Pancreas (tissue), 10 donors: ENCODE measurements at places on chromosomes 7 and 10. TPM values are rescaled to one million over a fixed set of nuclear protein-coding genes. Genes with fewer than 3 reads are reported as not detected.

DNA sequence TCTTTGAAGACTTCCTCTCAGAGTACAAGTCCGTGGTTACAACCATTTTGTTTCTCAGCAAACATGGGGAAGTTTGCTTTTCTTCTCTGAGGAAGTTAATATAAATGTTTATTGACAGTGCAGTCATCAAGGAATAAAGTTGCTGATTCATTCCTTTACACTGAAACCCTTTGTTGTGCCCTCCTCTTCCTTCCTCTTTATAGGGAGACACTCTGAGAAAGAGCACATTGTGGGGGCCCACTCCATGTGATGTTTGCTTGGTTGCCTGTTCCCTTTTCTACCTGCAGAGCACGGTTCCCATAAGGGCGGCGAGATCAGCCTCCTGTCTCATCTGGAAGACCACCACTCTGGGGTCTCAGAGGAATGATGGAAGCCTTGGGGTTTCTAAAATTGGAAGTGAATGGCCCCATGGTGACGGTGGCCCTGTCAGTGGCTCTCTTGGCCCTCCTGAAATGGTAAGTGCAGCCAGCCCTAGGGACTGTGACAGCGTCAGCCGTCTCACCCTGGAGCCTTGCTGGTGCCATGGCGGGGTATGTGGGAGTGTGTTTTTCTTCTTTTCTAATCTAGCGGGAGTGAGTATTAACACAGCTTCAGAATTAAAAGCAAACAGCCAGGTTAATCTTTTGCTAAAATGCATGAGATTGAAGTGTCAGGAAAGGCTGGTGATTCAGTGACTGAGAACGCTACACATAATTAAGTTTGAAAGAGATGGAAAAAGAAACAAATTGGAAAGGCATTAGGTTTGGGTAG, at the start of gene TBXAS1:
Gene TBXAS1 (plus strand): TSS at position 240 of the 750 bp plus-strand sequence. CDS start 127 bp downstream, at position 367.
- DNase-seq, result no peak

DNA sequence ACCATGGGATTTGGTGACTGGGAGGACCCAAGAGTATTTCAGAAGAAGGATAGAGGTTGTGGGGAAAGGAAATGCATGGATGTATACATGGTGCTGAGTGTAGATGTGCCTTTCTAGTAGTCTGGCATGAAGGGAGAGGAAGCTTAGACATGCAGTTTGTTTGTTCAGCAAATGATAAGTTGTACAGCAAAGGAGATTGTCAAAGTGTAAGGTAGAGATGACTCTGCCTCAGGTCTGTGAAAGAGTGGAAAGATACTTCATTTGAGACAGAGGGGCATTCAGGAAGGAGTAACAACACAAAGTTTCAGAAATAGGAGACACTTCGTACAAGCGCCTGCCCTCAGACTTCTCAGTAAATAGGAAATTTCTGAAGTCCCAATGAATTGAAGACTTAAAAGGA, 152.3 kb downstream of the CELF2 start:
- DNase-seq, result no peak

EPC1 gene
- 16.5 TPM for total RNA-seq

DNA sequence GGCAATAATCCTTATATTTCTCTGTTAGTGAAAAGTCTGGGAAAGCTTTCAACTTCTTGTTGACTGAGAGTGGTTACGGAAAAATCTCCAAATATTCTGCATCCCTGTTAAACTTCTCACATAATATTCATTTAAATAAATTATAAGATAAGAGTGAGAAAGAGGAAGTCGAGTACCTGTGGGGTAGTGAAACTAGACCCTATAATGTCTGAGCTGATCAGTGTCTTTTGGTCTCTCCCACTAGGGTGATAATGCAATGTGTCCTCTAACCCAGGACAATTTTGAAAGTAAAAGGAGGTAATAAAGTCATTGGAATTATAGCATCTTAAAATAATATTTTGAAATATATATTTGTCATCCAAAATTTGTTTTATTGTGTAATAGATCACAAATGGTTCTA, 2.1 kb upstream of the AGR3 start:
- DNase-seq, result no peak

DNA sequence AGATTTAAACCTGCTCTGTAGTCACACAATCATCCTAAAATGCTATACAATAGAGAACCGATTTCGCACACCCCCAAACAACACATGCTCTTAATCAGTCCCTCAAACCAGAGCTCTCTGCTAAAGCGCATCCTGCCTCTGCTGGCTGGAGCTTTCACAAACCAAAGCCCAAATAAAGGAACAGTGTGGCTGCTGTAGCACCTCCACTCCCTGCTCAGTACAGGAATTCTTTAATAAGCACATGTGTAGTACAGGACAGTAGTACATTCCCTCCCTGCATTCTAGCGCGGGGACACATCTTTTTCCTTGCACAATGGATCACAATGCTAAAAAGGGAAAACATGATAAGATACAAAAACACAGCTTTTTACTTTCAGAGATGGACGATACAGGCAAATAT, 684.6 kb downstream of the MAGI2 start:
- no peak for DNase-seq

RHOBTB1 gene
- 5.3 TPM for total RNA-seq
